Activated T-cell treated with anti-CD3 and anti-CD28 coated beads for 1 hour (primary cell): ENCODE measurements at places on chromosomes 3 and 15.

GRCh38 chr3:107240183-107241091, 136.8 kb upstream of the CCDC54 start:
- peak; percentile 58 for DNase-seq

GRCh38 chr15:101045236-101045646, 126.1 kb downstream of the LRRK1 start:
- DNase-seq = no peak

DNA sequence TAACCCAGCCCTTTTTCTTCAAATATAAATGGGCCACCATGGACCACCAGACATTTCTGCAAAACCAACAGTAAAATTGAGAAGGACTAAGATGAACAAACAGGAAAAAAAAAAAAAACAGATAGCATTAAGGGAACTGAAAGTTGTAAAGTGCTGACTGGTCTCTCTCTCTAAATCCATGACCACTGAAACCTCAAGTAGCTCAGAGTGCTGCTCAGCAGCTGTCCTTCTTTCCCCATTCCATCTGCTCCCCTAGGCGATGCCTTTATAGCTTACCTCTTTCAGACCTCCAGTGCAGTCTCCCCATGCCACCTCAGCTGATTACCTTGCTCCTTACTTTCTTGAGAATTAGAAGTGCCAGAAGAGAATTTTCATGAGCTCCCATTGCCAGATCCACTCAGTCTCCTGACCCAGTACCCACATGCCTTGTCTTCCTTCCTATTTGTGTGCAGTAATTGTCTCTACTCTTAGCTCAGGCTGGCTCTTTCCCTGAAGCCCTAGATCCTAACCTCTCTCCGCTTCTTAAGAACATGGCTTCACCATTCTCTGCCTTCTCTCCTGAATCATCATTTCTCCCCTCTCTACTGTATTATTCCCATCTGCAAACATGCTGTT, 23.9 kb upstream of the XIRP1 start:
- DNase-seq = no peak

GRCh38 chr3:459311-459670, 262.7 kb downstream of the CHL1 start:
- DNase-seq = no peak

- DNase-seq = no peak
Measured at GRCh38 chr15:49036650-49037545, 9.3 kb downstream of the SECISBP2L start.

DNA sequence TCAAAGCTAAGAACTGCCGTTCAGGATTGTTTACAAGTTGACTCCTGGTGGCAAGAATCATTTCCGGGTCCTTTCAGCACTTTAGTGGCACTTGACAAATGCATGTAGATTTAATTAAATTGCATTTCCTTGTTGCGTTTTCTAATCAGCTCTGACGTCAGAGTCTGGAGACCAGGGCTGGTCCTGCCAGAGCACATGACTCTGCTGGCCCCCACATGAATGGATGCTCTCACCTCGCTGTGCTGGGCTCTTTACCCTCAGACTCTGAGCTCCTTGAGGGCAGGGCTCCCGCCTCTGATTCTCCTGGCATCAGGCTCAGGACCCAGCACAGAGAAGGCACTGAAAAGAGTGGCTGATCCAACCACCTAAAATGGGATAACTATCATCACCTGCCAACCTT, 69.4 kb downstream of the FEM1B start:
- DNase-seq = no peak
